ENCODE measurements at places on chromosomes 6 and 20.

- H3K36me3 ChIP-seq: no peaks in the 10 kb centered on the region
- H3K4me1 ChIP-seq: peaks cover 4% of the 10 kb centered on the region
- no peak overlapping the region for H3K27ac ChIP-seq
- no peaks in the 10 kb centered on the region for H3K27me3 ChIP-seq
- DNase-seq: peak; percentile 31
- no peak overlapping the region for H3K4me3 ChIP-seq
Observed at GRCh38 chr6:69622230-69622629, 174.6 kb downstream of the LMBRD1 start.

GRCh38 chr6:56291302-56291917 is 44.0 kb upstream of the COL21A1 start:
- peaks cover 34% of the 10 kb centered on the region for H3K4me1 ChIP-seq
- no peaks in the 10 kb centered on the region for H3K27me3 ChIP-seq

- H3K4me1 ChIP-seq: no peaks in the 10 kb centered on the region
- peaks cover 13% of the 10 kb centered on the region for H3K27me3 ChIP-seq
- no peak overlapping the region for H3K27ac ChIP-seq
Observed at GRCh38 chr6:143531720-143532499, 20.4 kb upstream of the FUCA2 start.

- H3K27ac ChIP-seq: no peak overlapping the region
- no peak overlapping the region for H3K4me3 ChIP-seq
- H3K27me3 ChIP-seq: peaks cover 13% of the 10 kb centered on the region
- no peak for DNase-seq
Observed at GRCh38 chr6:41440958-41441357, 105.2 kb upstream of the FOXP4 start.

- no peak overlapping the region for H3K27ac ChIP-seq
- H3K36me3 ChIP-seq: no peaks in the 10 kb centered on the region
- H3K4me3 ChIP-seq: no peak overlapping the region
- H3K27me3 ChIP-seq: no peaks in the 10 kb centered on the region
Observed at GRCh38 chr20:38685853-38686473, 38.3 kb upstream of the SLC32A1 start.

DNA sequence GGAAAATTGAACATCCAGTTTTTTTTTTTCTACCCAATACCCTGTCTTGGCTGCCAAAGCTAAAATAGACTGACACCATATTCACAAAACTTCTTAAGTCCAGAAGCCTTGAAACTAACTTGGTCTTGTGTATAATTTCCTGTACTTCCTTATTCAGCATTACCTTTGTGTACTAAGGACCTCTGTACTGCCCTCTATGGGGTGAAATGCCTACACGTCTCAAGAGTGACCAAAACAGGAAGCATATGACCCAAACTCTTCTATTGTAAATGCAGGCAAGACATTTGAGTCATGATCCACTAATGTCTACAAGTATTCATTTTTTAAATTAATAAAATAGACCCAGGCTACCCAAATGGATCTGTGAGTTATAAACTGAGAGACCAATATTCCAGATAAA is 50.4 kb downstream of the HMGCLL1 start:
- H3K27ac ChIP-seq: no peak overlapping the region
- peak; percentile 8 for DNase-seq
- no peaks in the 10 kb centered on the region for H3K36me3 ChIP-seq
- no peaks in the 10 kb centered on the region for H3K4me1 ChIP-seq

DNA sequence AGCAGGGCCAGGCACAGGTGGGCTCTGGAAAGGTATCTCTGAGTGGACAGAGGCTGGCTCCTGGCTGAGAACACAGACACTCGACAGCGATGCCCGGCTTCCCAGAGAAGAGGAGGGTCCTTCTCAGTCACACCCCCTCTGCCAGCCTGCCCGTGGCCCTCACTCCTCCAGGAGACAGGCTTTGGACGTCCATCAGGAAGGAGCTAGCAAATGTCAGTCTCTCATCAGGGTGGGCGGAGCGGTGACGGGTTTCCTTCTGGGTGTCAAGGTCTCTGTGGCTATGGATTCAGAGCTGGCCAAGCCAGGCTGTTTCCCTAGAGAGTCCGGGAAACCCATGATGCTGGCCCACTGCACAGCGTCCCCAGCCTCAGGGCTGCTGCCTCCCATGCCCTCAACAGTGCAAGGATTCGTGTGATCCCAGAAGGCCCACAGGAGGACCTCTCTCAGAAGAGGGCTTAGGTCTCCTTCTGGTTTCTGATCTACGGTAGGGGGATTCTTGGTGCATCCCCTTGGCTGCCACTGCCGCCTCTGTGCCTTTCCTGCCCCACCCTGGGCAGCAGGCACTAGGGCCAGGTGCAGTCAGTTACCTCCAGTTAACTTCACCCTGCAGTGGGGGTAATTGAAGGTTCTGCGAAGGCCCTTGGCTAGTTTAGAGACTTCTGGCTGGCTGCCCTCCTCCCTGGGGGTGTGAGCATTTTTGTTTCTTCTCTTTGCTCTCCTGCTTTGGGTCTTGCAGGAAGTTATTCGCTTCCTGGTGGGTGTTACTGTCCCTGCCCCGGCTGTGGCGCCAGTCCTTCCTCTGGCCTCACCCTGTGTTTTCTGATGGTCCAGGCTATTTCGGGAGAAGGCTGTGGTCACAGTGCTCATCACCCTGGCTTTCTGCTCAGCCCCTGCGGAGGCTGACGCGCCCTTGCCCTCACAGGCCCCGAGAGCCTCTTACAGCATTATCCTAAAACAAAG is 80.2 kb downstream of the CDH4 start:
- no peak overlapping the region for H3K27ac ChIP-seq
- peaks cover 6% of the 10 kb centered on the region for H3K27me3 ChIP-seq
- no peak for DNase-seq
- no peaks in the 10 kb centered on the region for H3K4me1 ChIP-seq

GRCh38 chr6:79453558-79454042 is 83.6 kb downstream of the LCA5 start:
- H3K4me3 ChIP-seq: no peak overlapping the region
- H3K4me1 ChIP-seq: peaks cover 13% of the 10 kb centered on the region
- no peak overlapping the region for H3K27ac ChIP-seq
- H3K27me3 ChIP-seq: no peaks in the 10 kb centered on the region
- DNase-seq: no peak

DNA sequence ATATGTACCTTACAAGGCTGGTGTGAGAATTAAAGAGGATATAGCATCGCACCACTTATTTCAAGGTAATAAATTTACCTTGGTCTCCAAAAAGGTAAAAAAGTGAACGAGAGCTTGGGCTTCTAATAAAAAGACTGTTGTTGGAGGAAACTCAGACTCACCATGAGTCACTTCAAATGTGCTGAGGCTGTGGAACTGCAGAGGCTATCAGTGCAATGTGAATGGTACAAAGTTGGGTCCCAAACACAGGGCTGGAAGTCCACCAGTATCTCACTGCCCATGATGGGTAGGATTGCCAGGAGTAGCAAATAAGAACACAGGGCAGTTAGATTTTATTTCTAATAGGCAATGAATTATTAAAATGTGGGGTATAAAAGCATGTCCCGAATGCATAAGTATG is 200.6 kb downstream of the MAFB start:
- no peak for DNase-seq
- peaks cover 27% of the 10 kb centered on the region for H3K4me1 ChIP-seq
- H3K4me3 ChIP-seq: no peak overlapping the region
- no peaks in the 10 kb centered on the region for H3K36me3 ChIP-seq
- H3K27me3 ChIP-seq: no peaks in the 10 kb centered on the region

- no peak for DNase-seq
- H3K4me3 ChIP-seq: no peak overlapping the region
- H3K4me1 ChIP-seq: no peaks in the 10 kb centered on the region
- no peaks in the 10 kb centered on the region for H3K36me3 ChIP-seq
Observed at GRCh38 chr6:128981716-128982115, 98.8 kb downstream of the LAMA2 start.

DNA sequence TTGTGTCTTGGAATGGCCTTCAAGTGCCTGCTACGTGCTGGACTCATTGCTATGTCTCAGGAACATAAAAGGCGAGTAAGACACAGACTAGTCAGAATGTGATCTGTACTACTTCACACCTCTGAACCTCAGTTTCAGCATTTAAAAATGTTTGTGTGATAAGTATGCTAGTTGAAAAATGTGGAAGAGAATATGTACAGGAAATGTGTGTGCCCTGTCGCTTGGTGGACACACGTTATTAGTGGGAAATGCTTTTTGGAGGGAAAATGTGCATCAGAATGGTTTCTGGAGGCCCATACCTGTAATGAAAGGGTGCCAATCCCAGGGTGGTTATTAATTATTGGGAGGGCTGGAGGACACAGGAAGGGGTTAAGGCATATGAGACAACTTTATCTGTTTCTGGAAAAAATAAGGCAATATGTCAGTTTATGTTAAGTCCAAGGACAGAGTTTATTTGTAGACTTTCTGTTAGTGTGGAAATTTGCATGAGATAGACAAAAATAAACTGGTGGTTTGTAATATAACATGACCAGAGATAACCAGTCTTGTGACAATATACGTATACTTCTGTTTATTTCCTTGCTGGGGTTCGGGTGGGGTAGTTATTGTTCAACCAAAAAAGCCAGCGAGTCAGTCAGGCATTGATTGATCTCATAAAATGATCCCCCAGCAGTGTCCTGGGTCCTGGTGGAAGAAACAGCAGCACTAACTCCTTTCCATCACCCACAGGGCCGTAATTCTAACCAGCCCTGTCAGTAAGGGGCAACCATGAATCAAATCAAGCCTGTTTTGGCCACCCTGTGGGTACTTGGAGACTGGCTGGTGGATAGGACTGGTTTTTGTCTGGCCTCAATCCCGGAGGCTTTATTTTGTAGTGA is 117.9 kb downstream of the JARID2 start:
- DNase-seq: no peak
- H3K27me3 ChIP-seq: no peaks in the 10 kb centered on the region
- H3K4me3 ChIP-seq: no peak overlapping the region
- H3K27ac ChIP-seq: no peak overlapping the region

GRCh38 chr6:43890197-43891062 is 120.4 kb downstream of the VEGFA start:
- no peak overlapping the region for H3K4me3 ChIP-seq
- H3K4me1 ChIP-seq: no peaks in the 10 kb centered on the region
- no peaks in the 10 kb centered on the region for H3K27me3 ChIP-seq
- H3K36me3 ChIP-seq: no peaks in the 10 kb centered on the region
- no peak overlapping the region for H3K27ac ChIP-seq
- DNase-seq: no peak

DNA sequence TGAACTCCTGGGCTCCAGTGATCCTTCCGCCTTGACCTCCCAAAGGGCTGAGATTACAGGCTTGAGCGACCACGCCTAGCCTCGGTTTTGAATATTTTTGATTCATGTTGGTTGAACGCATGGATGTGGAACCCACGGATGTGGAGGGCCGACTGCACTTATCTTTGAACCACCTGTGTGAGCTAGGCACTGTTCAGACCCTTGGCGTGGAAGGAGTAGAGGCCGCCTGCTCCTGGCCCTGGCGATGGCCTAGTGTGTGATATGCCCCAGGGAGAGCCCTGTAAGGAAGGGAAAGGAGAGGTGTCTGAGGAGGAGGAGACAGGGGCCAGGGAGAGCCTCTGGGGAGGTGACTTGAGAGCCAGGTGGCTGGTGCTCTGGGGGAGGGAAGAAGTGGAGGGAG is 64.3 kb downstream of the BCAS4 start:
- no peak overlapping the region for H3K27ac ChIP-seq
- no peaks in the 10 kb centered on the region for H3K4me1 ChIP-seq
- no peak for DNase-seq
- H3K4me3 ChIP-seq: no peak overlapping the region

DNA sequence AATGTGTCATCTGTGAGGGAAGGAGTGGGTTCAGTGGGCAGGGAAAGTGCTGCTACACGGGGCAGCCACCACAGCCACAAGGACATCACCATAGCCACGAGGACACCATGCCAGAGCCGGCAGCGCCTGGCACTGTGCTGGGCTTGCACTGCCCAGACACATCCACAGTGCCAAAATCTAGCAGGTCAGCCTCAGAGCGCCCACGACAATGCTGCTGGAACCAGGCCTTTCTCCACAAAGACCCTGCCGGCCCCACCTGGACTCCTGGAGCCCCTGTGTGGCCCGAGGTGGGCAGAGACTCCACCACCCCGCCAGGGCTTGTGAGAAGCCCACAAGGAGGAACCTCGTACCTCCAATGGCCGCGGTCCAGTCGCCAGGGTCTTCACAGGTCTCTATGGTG is 18.6 kb upstream of the HELZ2 start:
- peaks cover 5% of the 10 kb centered on the region for H3K36me3 ChIP-seq
- DNase-seq: no peak
- no peak overlapping the region for H3K27ac ChIP-seq

DNA sequence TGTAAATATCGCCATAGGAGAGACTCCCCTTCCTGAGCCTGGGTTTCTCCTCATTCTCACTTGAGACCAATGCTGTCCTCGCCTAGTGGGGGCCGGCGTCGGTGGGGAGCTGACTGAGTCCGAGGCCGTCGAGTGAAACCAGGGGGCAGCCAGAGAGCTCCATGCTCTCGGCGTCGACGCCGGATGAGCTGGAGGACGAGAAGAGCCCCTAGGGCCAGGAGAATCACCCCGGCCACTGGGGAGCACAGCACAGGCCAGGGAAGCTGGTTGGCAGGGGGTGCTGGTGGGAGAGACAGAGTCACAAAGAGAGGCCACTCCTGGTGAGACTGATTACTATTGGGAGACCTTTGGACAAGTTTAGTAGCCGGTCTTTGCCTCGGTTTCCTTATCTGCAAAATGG is 6.4 kb upstream of the GPSM3 start:
- H3K36me3 ChIP-seq: no peaks in the 10 kb centered on the region
- DNase-seq: no peak
- no peaks in the 10 kb centered on the region for H3K27me3 ChIP-seq
- H3K4me3 ChIP-seq: no peak overlapping the region

GRCh38 chr6:31727717-31728671 is 1.1 kb downstream of the DDAH2 start:
- no peaks in the 10 kb centered on the region for H3K27me3 ChIP-seq
- no peak overlapping the region for H3K4me3 ChIP-seq
- peaks cover 24% of the 10 kb centered on the region for H3K36me3 ChIP-seq
- 0 out of 2 replicates have a peak, but pooled peaks cover 4% of the 10 kb centered on the region for H3K4me1 ChIP-seq
- no peak for DNase-seq

- H3K27me3 ChIP-seq: no peaks in the 10 kb centered on the region
- no peak overlapping the region for H3K4me3 ChIP-seq
- H3K4me1 ChIP-seq: no peaks in the 10 kb centered on the region
- H3K36me3 ChIP-seq: no peaks in the 10 kb centered on the region
- no peak for DNase-seq
Observed at GRCh38 chr6:71913444-71914234, 27.3 kb downstream of the RIMS1 start.

- H3K4me3 ChIP-seq: no peak overlapping the region
- H3K27ac ChIP-seq: no peak overlapping the region
- no peaks in the 10 kb centered on the region for H3K4me1 ChIP-seq
- peaks cover 4% of the 10 kb centered on the region for H3K36me3 ChIP-seq
Observed at GRCh38 chr6:158131926-158132325, 36.1 kb downstream of the SERAC1 start.

Measured in SJCRH30 (cell line).